ENCODE measurements at places on chromosomes 4 and X.

DNA sequence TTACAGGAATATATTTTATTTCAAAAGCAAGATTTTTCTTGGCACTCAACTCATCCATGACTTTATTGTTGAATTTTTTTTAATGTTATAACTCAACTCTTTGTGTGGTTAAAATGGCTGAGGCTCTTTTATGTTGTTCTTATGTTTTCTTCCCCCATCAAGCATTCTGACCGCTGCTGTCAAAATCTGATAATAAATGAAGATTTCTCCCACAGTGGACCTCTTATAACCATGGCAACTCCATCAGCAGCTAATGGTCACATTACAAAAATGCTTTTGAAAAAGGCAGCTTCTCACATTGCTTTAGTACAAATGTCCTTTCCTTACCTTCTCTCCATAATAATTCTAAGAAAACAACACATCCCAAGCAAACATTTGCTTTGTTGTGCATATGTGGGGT, 96.0 kb upstream of the ATOH1 start:
- DNase-seq = no peak

DNA sequence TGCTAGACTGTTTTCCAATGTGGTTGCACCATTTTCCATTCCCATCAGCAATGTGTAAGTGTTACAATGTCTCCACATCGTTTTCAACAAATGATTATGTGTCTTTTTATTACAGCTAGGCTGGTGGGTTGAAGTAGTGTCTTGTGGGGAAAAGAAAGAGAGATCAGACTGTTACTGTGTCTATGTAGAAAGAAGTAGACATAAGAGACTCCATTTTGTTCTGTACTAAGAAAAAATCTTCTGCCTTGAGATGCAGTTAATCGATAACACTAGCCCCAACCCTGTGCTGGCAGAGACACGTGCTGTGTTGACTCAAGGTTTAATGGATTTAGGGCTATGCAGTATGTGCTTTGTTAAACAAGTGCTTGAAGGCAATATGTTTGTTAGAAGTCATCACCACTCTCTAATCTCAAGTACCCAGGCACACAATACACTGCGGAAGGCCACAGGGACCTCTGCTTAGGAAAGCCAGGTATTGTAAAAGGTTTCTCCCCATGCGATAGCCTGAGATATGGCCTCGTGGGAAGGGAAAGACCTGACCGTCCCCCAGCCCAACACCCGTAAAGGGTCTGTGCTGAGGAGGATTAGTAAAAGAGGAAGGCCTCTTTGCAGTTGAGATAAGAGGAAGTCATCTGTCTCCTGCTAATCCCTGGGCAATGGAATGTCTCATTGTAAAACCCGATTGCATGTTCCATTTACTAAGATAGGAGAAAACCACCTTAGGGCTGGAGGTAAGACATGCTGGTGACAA, 23.0 kb upstream of the UGT2B15 start:
- no peak for DNase-seq

- no peak for DNase-seq
These were observed 71.7 kb downstream of the CFAP299 start for GRCh38 chr4:80407246-80407645.

- no peak for DNase-seq
These were observed 341.9 kb downstream of the RAB28 start for GRCh38 chr4:13142191-13142590.

DNA sequence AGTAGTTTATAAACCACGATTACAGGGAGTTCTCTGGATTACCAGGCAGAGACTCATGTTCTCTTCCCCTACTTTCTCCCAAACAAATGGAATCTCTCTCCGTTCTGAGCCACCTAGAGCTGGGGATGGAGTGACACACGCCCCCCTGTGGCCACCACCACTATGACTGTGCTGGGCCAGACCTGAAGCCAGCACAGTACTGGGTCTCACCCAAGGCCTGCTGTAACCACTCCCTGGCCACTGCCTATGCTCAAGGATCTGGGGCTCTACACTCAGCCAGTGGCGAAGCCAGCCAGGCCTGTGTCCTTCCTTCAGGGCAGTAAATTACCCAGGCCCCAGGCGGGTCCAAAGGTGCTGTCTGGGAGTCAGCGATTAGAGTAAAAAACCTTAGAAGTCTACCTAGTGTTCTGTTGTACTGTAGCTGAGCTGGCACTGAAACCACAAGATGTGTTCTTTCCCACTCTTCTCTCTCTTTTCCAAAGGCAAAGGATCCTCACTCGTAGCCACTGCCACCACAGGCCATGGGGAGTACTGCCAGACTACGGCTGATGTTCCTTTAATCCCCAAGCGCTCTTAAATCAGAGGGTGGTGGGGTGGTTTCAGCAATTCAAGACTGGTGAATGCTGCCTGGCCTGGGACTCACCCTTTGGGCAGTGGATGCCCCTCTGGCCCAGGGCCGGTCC, 412.2 kb upstream of the ARX start:
- no peak for DNase-seq

GRCh38 chrX:636981-637659, 6.5 kb downstream of the SHOX start:
- no peak for DNase-seq

DNA sequence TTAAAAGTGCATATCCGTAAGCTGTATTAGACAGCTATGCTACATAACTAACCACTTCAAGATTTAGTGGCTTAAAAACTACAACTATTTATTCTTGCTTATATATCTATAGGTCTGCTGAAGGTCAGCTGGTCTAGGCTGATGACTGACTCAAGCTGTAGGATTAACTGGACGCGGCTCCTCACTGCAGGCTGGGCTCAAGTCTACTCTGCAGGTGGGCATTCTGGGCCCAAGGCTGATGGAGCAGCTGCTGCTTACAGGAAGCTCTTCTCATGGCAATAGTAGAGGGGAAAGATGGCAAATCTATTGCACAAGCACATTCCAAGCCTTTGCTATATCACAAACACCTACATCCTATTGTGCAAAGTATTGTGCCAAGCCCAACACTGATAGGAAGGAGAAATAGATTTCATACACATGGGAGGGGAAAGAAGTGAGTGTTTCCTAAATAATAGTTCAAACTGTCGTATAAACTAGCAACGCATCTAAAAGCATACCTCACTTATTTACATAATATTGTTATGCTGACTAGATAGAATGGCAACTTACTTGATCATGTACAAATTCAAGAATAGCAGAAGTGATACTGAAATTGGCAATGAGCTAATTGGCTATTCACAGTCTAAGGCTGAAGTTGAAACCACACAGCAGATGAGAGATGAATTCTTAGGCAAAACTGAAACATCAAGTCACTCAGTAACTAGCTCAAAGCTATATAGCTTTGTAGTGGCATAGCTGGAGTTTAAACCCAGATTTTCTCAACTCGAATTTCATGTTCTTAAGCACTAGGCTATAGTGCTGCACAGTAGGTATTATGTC, 263.8 kb downstream of the NKX6-1 start:
- no peak for DNase-seq

- no peak for DNase-seq
These were observed 753.1 kb upstream of the FRG1 start for GRCh38 chr4:189187531-189188052.

DNA sequence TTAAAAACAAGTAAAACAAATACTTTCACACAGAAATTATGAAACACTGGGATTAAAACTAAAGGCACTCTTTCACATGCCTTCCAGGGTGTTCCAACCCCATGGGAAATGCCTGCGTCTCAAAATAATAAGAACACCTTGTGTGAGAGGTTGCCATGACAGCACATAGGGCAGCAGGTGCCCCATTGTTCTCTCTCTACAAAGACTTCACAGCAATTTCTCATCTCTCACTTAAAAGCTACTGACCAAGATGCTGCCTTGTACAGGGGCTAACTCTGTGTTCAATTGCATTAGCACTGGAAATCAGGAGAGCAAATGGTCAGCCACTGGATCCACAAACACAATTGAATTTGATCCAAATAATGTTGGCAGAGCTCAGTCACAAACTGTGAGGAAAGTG, 102.5 kb upstream of the GALNTL6 start:
- DNase-seq = no peak

DNA sequence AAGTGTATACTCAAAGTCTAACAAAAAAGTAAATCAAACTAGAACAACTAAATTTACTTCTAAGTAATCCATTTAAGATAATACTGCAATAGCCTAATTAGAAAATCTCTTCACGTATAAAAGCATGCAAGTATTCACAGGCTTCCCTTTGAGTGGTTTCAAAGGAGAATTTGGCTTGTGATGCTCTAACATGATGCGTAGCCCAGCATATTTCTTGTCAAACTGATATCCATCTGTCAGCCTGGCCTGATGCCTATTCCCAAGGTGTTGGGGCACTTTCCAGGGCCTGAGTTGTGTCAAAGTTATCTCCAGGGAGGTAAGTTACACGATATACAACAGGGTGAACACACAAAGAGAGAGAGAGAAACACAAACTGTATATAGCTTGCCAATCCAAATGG, 287.0 kb upstream of the MAGEB18 start:
- DNase-seq = no peak

- DNase-seq = no peak
These were observed 22.1 kb upstream of the NDST3 start for GRCh38 chr4:118012142-118012541.

DNA sequence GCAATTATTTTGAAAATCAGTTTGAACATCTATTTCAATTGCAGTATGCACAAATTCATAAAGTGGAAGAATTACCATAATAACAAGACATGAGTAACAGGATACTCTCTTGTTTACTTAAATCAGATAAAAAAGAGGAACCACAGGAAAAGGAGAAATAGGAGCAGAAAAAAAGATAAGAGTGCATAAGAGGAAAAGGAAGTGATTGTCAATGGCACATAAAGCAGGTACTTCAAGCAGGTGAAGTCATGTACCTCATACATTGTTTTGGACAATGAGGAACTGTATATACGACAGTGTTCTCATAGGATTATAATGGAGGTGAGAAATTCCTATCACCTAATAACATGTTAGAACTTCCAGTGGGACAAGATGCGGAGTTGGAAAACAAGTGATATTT, 334.5 kb upstream of the PCDH7 start:
- DNase-seq = no peak

GRCh38 chrX:132037479-132037993, 14.4 kb downstream of the STK26 start:
- no peak for DNase-seq

DNA sequence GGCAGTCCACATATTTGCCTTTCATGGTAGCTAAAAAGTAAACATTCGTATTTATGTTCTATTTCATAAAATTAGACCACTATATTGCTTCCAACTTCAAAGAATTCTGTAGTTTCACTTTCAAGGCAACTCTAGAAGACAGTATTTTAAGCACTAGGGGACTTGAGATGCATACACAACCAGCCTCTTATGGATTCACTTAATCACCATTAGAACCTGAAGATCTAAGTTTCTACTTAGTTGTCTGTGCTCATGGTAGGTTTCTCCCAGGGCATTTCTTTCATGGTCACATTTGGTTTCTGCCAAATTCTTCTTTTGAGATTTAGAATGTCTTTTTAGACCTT, 209.9 kb upstream of the HCCS start:
- DNase-seq = no peak

GRCh38 chrX:133214301-133214700, 3.9 kb downstream of the TFDP3 start:
- no peak for DNase-seq

DNA sequence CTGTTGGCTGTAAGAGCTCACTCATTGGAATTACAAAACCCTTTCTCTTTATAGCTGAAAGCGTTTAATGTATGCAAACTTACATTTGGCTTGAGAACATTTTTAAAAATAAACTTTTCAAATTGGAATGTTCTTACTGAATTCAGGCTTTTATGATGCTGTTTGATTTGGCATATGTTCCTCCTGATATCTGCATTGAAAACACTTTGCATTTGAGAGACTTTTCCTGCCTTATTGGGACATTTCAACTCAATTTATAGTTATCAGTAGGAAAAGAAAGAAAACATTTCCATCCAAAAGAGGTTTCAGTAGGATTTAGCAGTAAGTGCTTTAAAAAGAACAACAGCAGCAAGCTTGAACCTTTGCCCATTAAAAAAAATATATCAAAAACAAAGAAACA, 520.0 kb downstream of the IL1RAPL1 start:
- no peak for DNase-seq

GRCh38 chr4:89064848-89065247, 7.9 kb upstream of the FAM13A start:
- DNase-seq = no peak

All from activated naive CD4-positive, alpha-beta T cell treated with anti-CD3 and anti-CD28 coated beads, Interleukin-2, amount 10 ng/mL, durations not matched to agents 7 days and 5 days (primary cell).